ENCODE measurements at places on chromosomes 2 and 18.

DNA sequence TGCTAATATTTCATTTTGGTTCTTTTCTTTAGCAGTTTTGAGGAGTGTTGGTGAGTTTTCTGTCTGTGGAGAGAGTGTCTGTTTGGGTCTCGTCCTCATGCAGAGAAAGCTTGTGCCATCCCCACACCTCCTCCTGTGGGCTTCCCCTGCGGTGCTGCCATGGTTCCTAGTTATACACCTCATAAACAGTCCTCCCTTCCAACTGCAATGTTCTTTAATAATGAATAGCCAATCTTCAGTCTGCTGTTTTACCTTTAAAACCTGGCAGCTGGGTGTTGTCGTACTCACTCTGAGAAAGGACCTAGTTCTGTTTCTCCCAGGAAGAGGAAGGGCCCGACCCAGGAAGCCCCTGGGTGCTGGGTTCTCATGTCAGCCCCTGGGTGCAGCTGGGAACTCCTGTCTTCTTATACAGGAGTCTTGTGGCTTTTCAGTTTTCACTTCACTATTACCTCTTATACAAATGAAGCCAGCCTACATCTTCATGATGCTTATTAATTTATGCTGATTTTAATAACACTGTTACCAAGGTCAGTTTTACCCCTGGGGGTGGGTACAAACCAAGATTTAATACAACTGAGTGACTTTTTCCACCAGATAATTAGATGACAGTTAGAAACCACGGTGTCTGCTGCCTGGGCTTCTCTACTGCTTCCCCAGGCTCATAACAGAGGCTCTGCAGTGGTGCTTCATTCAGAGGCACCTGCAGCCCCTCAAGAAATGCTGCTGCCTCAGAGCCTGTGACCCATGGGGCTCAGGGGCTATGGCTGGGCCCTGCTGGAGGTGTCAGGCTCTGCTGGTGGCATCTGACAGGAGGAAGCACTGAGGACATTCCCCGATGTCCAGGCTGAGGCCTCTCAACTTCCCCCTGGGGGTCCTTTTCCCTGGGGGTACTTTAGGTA is 59.1 kb downstream of the COA5 start:
- no peak for DNase-seq

DNA sequence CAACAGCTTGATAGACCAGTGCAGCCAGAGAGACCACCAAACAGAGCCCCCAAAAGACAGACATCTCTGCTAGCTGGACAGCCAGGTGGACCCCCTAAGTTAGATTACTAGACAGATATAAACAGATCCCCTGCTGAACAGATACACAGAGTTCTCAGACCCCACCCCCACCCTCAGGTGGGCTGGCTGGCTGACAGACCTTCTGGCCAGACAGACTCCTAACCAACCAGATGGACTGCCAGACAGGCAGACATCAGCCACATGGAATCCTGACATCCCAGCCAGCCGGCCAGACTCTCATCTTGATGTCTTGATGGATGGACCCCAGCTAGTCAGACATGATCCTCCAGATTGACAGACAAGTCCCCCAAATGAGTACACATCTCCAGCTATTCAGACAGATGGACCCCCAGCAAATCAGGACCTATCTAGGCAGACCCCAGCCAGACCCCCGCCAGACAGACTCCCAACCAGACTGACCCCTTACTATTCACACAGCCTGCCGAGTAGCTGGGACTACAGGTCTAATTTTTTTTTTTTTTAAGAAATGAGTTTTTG is 18.0 kb downstream of the PTPN18 start:
- no peak for DNase-seq

- DNase-seq, result no peak
These were observed 23.6 kb downstream of the SP3 start for GRCh38 chr2:173941567-173941966.

DNA sequence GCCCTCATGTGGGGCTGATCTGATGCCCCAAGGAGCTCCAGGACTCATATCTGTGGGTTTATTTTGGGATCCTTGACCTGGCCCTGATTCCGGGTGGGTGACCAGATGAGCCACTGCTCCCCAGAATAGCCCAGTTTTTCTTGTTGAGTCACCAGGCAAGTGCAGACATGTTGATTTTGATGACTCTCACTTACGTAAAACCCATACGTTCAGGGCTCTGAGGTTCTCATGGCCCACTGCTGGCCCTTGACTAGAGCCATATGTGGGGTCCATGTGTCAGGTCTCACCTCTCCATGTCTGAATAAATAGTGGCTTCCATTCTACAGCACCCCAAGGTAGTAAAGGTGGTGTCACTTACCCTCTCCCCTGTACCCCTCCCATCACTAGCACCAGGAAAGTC is 41.9 kb downstream of the CDC42EP3 start:
- no peak for DNase-seq

- DNase-seq, result no peak
These were observed 54.4 kb downstream of the SMAD7 start for GRCh38 chr18:48896326-48896874.

GRCh38 chr2:201235860-201236811 is 24.2 kb upstream of the CASP8 start:
- DNase-seq, result no peak

DNA sequence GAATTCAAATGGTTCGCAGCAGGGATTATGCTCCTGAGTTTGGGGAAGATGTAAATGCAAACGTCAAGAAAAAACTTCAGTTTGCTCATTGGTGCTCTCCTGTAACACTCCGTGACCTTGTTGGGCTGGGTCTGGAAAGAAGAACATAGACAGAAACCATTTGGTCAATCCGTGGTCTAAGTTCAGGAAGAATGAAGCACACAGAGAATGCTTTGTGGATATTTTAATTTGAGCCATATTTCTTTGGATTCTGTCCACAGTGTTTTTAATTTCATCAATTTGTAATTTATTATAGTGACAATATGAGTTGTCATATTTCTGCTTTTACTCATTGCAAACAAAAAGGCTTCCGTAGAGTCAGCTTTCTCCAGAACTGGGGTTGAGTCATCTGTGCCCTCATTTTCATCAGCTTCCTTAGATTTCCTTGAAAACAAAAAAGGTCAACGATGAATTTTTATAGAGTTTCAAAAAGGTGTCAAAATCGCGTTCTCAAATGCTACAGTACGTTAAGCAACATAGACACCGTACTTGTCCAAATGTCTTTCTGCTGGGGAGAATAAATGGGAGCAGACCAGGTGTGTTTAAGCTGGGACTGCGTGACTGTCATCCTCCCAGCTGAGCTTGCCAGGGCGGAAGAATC is 606.4 kb downstream of the RNF144A start:
- no peak for DNase-seq

GRCh38 chr18:48132797-48133655 is 202.6 kb upstream of the SMAD2 start:
- DNase-seq, result no peak

- DNase-seq, result no peak
These were observed 13.7 kb upstream of the FOSL2 start for GRCh38 chr2:28378679-28379584.

GRCh38 chr18:9822587-9823185 is 63.1 kb upstream of the TXNDC2 start:
- no peak for DNase-seq

DNA sequence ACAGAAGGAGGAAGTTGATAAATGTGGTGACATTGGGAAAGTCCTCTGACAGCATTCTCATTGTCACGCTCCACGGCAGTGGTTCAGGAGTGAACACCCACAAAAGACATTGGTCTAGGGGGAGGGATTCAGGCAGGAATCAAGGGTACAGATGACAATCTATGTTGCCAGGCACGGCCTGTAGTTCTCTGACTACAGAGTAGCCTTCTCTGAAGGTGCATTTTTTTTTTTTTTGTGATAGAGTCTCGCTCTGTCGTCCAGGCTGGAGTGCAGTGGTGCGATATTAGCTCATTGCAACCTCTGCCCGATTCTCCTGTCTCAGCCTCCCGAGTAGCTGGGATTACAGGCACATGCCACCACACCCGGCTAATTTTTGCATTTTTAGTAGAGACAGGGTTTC is 7.4 kb upstream of the MOB1A start:
- DNase-seq, result no peak

DNA sequence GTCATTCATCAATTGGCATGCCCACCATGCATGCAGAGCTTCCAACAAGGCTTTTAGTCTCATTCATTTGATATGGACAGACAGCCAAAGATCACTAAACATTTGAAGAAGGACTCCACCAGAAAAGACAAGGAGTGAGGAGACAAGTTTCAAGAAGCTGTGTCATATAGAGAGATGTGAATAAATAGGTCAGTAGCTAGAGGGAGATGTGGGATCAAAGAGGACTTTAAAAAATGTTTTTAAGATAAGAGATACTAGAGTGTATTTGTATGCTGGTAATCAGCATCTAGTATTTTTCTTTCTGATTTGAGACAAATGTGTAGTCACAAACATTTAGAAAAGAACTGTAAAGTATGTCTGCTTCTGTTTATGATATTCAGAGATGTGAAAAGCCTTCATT is 48.5 kb downstream of the ANTXR1 start:
- DNase-seq, result no peak

GRCh38 chr2:30305235-30305634 is 73.9 kb downstream of the LBH start:
- no peak for DNase-seq

GRCh38 chr2:769771-770170 is 92.6 kb upstream of the TMEM18 start:
- no peak for DNase-seq

- no peak for DNase-seq
These were observed 333.7 kb upstream of the FIGN start for GRCh38 chr2:164069540-164069939.

DNA sequence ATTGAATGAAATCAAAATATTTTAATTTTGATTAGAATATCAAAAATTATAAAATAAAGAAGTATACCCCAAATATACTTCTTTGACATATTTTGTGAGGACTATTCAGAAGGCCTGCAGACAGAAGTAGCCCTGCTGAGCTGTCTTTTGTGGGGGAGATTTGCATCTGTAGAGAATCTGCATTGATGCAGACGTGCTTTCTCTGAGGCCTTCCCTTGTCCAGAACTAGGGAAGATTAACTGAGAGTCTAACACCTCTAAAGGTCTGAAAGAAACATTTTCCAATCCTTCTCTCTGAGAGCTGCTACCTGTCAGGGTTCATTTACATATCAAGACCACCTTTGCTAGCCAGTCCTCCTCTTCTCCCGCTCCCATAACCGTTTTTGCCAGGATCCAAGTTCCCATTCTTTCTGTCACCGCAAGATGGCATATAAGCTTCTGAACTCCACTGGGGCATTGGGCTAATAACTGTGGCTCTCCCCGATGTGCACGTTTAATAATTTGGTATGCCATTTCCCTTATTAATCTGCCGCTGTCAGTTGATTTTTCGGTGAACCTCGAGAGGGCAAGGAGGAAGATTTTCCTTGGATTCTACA is 510.4 kb upstream of the CNTNAP5 start:
- DNase-seq, result no peak

DNA sequence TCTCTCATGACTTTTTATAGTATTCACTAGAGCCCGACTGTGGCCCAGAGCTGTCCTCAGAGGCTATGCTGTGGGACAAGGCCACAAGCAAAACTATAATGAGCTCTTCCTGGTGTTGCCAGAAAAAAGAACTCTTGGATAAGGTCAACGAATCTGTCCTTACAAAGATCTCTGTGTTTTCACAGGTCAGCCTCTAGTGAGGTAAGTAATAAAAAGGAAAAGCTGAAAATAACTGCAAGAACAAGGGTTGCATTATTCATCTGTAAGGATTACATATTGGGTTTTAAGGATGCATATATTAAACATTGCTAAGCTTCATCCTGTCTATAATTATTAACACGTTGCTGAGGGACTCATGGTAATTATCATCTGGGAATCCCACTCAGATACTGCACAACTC is 62.8 kb upstream of the ATL2 start:
- DNase-seq, result no peak

- DNase-seq, result no peak
These were observed 20.4 kb downstream of the NFATC1 start for GRCh38 chr18:79416022-79416676.

GRCh38 chr18:8807488-8807805 is 102.1 kb downstream of the MTCL1 start:
- DNase-seq, result no peak

DNA sequence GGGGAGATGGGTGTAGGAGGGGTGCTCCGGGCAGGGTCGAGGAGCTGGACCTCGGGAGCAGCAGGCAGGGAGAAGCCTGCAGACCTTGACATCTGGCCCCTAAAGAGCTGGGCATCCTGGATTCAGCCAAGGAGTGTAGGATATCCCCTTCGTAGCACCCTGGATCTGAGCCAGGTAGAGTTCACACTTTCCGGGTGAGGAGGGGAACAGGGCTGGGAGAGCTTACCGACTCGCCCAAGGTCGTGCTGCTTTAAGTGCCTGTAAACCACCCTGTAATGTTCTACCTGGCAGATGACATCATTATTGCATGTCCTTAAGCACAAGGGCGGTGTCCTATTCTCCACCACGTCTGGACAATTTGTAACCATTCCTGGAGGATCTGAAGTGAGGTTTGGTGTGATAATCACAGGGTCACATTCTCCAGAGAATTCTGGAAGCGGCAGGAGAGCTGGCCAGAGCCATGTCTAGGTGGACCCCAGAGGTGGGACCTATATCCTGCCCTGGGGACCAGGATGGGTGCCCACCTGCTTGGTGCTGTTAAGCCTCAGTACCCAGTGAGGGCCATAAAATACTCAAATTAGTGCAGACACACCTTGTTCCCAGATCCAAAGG is 14.6 kb downstream of the ITM2C start:
- no peak for DNase-seq

DNA sequence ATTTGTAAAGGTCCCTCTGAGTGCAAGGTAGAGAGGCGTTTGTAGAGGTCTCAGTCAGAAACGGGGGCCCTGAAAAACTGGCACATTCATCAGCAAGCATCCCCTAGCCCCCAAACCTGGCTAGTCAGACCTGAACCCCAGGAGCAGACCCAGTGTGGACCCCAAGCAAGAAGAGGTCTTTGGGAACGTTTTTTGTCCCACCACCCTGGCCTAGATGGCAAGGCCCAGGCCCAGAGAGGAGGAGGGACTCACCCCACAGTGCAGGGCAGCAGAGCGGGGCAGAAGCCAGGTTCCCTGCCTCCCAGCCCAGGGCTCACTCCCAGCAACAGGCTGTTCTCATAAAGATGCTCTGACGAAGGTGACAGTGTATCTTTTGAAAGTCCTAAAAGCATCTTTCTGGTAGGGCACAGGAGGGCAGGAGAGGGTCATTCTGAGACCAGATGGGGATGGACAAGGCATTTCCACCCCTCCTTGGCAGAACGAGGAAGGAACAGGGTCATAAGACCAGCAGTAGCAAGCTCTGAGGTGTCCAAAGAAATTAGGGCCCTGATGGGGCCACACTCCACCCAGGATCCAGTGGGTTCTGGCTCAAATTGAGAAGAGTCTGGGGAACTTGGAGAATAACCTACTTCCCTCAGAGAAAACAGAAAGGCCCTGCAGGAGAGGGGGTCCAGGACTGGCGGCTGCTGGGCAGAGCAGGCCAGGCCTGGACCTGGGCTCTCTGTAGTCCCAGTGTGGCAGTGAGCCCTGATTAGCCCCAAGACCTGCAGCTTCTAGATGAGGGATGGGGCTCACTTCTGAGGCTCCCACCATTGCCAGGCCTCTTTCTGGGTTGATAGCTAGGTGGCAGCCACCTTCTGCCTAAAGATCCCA is 18.2 kb downstream of the ADRA2B start:
- DNase-seq, result no peak

- DNase-seq, result no peak
These were observed 211.1 kb upstream of the GATA6 start for GRCh38 chr18:21958263-21958662.

All from HuH-7.5 (cell line).